ENCODE measurements at places on chromosomes 7 and 10.

DNA sequence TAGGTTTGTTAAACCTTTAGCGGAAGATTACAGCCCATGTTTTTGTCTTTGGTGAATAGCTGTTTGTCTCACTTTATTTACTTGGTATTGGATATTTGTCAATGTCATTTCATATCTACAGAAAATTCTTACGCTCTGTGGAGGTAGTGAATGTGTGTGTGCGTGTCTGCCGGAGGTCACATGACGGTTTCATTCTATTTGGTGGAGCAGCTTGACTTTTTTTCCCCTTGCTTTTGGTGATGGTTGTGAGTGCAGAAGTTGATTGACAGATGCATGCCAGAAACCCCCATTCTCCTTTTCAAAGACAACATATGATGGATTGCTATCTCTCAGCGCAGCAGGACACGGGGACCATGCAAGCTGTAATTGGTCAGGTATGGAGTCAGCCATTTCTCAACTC is at the start of gene POU6F2:
POU6F2 (plus strand) TSS at position 225 of the 400 bp plus-strand sequence; CDS start at position 270, 45 bp downstream.
- DNase-seq, result no peak

DNA sequence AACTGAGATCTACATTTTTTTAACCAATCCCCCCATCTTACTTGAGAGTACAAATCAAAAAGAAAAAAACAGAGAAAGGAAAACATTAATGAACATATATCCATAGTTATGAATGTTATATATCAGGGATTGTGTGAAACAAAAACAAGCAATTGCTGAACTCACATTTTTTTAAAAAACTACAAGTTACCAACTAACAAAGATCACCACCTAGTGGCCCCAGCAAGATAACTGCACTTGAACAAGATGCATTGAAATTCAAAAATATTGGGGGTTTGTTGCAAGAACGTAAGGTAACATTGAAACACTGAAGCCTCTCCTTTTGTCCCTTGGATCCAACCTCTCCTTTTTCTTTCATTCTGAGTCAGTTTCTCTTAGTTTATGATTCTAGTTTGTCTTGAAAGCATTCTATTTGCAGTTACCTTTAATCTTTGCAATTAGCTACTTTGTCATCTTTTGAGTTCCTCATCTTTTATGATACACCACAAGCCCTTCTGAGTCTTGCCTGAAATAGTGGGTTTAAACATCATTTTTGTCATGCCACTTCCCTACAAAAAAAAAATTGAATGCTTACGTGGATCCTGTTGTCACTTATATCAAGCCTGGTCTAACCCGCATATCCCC is 87.3 kb upstream of the TES start:
- no peak for DNase-seq

DNA sequence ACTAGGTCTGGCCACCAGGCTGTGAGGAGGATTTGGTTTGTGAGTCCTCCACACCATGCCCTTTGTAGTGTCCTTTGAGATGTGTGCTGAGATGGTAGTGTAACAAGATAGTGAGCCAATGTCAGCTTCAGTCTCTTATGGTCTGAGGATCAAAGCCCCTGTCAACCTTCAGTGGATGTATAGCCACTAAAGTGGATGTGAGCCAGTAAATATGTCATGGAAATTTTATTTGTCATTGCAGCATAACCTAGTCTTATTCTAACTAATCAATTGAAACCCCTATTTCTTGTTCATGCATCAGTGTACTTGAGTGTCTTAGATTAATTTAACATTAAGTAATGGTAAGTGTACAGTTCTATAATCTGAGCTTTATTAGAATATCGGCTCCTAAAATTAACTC is 51.0 kb upstream of the WAC start:
- DNase-seq, result no peak

GRCh38 chr10:129870961-129871621 is 93.0 kb downstream of the EBF3 start:
- DNase-seq, result no peak

- DNase-seq, result no peak
These were observed 65.0 kb downstream of the RBM33 start for GRCh38 chr7:155709453-155709852.

DNA sequence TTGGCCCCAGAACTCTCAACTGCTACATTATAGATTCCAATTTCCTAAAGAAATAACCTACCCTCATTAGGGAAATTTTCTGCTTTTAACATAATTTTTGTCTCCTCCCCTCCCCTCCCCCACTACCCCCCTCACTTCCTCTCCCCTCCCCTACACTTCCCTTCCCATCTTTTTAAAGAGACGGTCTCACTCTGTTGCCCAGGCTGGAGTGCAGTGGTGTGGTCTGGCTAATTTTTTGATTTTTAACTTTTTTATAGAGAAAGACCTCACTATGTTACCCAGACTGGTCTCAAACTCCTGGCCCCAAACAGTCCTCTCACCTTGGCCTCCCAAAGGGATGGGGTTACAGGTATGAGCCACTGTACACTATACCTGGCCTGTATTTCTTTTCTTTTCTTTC is 30.5 kb upstream of the C1GALT1 start:
- no peak for DNase-seq

DNA sequence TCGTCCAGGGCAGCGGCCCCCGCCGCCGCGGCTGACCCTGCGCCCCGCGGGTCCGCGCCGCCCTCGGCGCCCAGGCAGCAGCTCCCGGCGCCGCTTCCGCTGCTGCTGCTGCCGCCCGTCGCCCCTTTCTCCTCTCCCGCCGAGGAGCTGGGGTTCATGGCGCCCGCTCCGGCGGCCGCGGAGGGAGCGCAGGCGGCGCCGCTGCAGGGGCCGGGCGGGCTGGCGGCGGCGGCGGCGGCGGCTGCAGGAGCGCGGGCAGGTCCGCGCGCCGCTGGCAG is 286 bp downstream of the DGKI start:
- no peak for DNase-seq

- DNase-seq, result no peak
These were observed 722 bp downstream of the AGR2 start for GRCh38 chr7:16803881-16804673.

DNA sequence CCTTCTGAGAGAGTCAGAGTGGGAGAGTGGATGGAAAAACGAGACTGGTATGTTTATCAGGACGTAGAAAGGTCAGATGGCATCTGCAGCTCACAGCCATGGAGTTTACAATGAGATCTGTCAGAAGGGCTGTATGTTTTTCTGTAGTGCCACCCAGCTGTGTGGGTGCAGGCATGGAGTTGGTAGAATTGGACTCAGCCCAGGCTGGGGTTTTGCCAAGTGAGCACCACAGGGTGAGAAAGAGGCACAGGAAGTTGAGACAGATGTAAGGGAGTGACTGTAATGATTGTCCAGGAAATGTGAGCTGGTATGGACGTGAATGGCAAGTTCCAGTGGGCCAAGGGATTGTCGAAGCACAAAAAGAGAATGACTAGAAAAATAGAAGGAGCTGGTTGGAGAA is 9.1 kb upstream of the ZYX start:
- DNase-seq, result no peak

DNA sequence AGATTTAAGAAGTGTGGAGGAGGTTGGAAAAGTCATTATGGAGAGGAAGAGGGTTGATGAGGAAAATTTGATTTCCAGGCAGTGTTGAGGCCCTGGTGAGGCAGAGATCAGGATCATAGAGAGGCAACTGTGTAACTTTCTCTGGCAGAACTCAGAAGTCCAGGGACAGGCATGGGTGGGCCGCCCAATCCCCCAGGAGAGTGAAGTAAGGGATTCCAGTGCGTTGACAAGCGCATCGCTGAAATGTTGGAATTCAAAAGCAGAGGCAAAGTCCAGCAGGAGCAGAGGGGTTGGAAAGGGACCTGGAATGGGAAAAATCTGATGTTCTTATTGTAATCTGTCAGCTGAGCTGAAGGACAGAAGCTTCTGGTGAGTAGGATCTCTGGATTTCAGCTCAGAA is 207.3 kb downstream of the FAM107B start:
- no peak for DNase-seq

DNA sequence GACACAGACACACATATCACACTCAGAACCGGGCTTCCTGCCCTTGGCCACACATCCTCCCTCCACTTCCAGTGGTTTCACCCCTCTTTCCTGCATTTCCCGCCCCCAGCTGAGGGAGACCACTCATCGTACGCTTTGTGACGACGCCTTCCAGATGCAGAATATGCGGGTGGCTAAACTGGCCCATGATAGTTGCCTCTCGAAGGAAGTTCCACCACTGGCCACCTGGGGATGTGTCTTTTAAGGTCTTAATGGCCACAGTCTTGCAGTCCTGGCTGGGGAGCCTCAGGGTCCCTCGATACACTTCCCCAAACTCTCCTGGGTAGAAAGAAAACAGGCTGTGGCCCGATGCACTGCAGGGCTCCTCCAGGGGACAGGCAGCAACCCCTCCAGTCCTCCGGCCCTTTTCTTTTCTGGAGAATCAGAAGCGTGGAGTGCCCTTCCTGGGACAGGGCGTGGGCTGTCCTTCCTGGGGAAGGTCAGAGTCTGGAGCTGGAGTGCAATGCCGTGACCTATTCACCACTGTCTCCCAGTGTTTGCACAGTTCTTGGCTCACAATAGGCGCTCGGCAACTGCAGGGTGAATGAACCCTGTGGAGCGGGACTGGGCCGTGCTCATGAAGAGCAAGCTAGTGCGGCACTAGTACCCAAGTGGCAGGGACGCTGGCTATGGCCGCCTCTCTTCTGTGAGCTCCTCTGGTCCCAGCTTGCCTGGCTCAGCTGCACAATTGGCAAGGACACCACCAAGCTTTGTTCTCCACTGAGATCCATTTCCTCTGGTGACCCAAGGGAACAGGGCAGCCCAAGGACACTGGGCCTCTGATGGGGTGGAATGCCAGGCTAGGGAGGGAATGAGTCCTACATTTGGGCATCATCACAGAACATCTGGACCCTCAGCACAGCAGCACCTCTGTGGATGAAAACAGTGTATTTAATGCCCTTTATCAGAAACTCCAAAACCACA is 13.2 kb downstream of the EPHA1 start:
- DNase-seq, result no peak

GRCh38 chr7:91407942-91408341 is 143.7 kb downstream of the FZD1 start:
- no peak for DNase-seq

- DNase-seq, result no peak
These were observed 435.5 kb upstream of the NRG3 start for GRCh38 chr10:81439445-81439844.

- no peak for DNase-seq
These were observed 774.0 kb downstream of the DNAJB9 start for GRCh38 chr7:109343678-109344077.

GRCh38 chr10:108399465-108399864 is 1235.0 kb upstream of the SORCS1 start:
- no peak for DNase-seq

GRCh38 chr7:28112883-28113540 is 67.6 kb downstream of the JAZF1 start:
- DNase-seq, result no peak

- no peak for DNase-seq
These were observed 59.0 kb upstream of the EN2 start for GRCh38 chr7:155398944-155399343.

DNA sequence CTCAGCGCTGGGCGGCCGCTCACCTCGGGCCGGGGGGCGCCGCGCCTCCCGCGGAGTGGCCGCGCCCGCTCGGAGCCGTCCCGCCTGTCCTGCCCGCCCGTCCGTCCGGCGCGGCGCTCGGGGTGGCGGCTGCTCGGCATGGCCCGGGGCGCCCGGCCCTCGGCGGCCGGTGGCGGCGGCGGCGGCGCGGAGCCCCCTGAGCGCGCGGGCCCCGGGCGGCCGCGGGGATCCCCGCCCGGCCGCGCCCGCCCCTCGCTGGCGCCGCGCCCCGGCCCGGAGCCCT is 338 bp downstream of the SDK1 start:
- DNase-seq, result no peak

DNA sequence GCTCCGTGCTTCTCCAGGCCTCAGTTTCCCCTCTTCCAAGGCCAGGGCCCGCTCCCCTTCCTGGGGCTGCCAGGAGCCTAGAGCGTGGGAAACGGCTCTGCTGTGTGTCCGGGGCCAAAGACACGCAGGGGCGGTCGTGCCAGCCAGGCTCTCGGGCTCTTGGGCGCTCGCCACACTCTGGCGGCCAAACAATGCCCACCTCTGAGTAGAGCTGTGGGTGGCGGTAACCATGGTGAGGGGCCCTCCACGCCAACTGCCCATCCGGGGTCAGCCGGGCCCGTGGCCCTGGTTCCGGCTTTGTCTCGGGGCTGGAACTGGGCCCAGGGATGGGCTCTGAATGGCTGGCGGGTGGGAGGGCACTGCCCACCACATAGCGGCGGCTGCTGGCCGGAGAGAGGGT is 16.0 kb downstream of the GRIFIN start:
- no peak for DNase-seq

DNA sequence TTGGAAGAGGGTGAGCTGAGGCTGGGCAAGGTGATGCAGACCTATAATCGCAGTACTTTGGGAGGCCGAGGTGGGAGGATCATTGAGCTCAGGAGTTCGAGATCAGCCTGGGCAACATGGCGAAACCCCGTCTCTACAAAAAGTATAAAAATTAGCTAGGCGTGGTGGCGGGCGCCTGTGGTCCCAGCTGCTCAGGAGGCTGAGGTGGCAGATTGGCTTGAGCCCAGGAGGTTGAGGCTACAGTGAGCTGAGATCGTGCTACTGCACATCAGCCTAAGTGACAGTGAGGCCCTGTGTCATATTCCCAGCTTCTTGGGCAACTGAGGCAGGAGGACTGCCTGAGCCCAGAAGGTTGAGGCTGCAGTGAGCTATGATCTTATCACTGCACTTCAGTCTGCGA is 13.6 kb downstream of the BMPR1A start:
- no peak for DNase-seq

DNA sequence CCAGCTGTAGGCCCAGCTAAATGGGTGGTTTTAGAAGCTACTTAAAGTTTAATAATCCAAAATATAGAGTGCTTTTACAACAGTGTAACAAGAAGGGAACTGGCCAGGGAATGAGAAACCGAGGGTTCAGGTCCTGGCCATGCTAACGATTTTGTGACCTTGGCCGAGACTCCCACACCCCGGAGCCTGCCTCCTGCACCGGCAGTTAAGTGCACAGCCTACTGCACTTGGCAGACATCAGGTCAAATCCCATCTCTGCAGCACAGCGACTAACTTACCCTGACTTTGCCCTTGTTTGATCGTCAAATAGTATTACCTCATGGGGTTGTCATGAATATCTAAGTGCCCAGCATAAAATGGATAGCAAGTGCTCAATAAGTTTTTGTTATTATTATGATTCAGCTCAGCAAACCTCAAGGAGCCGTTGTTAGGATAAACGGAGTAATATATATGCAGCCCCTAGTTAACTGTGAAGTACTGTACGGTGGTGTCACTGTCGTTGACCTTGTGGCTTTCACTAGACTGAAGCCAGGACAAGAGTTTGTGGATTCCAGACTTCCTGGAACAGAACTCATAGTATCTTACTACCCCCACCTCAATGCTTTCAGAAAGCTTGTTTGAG is 35.5 kb downstream of the LYZL1 start:
- no peak for DNase-seq

- DNase-seq, result no peak
These were observed 277.4 kb upstream of the KLF14 start for GRCh38 chr7:131011432-131011742.

- no peak for DNase-seq
These were observed 14.6 kb downstream of the FAM149B1 start for GRCh38 chr10:73182568-73182967.

- no peak for DNase-seq
These were observed 9.0 kb downstream of the SKIDA1 start for GRCh38 chr10:21516242-21517131.
